ENCODE measurements at places on chromosomes 3 and 15.

DNA sequence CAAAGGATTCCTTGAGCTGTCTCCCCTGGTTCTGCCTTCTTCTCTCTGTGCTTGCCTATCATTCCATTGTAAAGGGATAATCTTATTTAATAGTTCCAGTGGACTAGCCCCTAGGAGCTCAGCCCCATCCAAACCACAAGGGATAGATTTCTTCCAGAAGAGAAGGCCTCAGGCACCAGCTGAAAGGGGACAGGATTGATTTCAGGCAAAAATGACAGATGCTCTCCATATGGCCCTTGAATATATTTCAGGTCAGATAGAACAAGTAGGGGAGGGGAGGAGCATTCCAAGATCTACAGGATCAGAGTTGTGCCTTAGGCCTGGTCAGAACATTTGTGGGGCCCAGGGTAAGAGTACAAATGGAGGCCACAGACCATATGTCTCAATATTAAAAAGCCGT lies 85.3 kb downstream of the RPLP1 start:
- DNase-seq, result no peak

GRCh38 chr3:50552598-50552997 lies 14.9 kb downstream of the C3orf18 start:
- no peak for DNase-seq

- DNase-seq, result no peak
Measured at GRCh38 chr15:52006702-52007340, 12.2 kb upstream of the MAPK6 start.

- no peak for DNase-seq
Measured at GRCh38 chr15:49610157-49610918, 10.3 kb downstream of the FAM227B start.

GRCh38 chr3:49310677-49311076 lies 29.2 kb downstream of the USP4 start:
- DNase-seq, result no peak

GRCh38 chr15:86916671-86917360 lies 837.1 kb downstream of the AGBL1 start:
- no peak for DNase-seq

DNA sequence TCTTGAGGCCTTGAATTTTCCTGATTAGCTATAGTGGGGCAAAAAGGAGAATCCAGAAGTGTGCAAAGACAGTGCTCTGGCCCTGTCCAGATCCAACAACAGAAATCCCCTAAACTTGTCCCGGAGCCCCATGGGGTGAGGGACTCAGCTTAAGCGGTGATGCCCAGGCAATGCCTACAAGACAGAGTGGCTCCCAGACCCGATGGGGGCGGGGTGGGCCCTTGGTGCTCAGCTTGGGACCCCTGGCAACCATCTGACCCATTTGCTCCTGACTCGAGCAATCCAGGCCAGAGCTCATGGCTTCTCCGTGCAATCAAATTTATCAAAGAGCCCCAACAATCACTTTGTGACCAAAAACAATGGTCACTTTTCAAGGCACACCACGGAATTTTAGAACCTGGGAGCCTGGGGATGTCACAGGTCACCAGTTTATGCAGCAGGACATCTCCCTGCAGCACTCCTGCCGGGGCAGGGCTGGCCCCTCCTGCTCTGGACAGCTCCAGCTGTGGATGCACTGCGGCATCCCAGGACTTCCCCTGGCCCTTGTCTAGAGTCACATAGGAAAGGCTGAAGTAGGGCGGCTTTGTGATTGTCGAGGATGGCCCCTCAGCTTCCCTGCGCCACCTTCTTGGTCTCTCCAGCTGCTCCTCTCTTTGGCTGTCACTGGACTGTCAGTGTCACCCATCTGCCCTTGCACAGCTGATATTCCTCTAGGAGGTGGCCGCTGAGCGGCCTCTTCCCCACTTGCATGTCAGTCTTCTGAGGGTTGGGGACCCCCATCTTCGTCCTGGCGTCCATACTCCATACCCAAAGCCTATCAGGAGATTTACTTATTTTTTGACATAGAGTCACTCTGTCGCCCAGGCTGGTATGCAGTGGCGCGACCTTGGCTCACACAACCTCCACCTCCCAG lies 28.4 kb downstream of the RGMA start:
- DNase-seq, result no peak

DNA sequence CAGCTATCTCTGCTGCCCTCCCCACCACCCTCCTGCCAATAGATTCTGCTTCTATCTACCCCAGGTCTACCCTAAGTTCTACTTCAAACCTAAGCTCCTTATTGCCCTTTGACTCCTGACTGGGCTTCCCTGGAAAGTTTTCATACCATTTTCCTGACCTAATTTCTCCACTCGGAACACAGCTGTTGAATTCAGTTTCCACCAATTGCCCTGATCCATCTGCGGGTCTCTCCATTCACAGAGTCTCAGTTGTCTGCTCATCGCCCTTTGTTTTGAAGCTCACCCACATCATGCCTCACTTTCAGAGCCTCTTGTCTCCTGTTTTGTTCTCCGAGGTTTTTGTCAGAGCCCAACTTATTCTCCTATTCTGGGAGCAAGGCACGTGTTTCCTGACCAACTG lies 56.8 kb upstream of the ABI3BP start:
- DNase-seq, result no peak

- DNase-seq, result no peak
Measured at GRCh38 chr3:128846486-128846891, 32.9 kb upstream of the ACAD9 start.

GRCh38 chr15:64911311-64912186 lies at the start of gene ANKDD1A:
TSS of gene ANKDD1A (plus strand) at chr15:64911902. CDS start at chr15:64911931, 29 bp downstream.
- no peak for DNase-seq

DNA sequence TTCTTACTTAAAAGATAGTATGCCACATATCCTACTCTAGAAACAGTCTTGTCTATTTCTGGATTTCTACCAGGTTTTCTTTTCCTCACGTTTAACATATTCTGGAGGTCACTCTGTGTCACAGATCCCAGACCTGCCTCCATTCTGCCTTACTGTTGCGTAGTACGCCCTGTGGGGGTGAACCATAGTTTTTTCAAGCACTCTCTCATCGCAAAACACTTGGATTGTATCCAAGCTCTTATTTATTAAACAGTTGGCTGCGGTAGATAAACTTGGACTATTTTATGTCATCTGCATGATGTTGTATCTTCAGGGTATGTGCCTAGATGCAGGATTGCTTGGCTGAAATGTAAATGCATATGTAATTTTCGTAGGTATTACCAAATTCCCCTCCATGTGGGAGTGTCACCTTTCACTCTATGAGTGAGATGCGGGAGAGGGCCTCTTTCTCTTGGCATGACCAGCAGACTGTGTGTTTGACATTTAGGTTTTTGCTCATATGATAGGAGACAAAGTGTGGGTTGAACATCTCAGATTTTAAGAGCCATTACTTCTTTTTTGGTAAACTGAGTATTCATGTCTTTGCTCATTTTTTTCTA lies 55.8 kb downstream of the ABTB1 start:
- no peak for DNase-seq

DNA sequence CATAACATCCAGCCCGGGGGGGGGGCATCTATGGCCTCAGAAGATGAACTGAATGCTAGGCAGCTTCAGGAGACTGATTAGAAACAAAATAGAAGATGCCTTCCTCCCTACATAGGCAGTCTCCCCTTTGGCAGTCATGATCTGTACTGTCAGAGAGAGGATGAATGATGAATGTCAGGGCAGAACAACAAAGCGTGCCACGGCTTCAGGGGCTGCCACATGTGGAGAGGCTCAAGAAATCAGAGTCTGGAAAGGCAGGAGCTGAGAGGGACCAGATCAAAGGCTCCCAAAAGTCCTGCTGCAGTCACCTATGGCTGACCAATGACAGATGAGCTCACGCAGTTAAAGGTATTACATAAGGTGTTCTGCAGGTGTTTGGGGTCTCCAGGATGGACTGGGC lies 180.4 kb downstream of the UACA start:
- DNase-seq, result no peak

DNA sequence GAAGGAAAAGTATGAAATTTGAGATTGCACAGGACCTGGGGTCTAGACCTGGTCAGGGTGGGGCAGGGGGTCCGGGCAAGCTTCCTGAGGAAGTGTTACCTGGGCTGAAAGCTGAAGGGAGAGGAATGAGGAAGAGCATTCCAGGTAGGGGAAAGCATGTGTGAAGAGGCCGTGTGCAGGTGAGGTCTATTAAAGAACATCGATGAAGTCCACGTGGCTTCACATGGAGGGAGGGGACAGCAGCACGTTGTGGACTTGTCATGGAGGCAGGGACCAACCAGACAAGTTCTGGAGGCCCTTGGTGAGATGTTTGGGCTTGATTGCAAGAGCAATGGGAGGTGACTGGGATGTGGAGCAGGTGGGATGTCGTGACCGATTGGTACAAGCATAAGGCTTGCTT lies 47.1 kb downstream of the IDH2 start:
- no peak for DNase-seq

- no peak for DNase-seq
Measured at GRCh38 chr3:30167541-30168011, 438.8 kb upstream of the TGFBR2 start.

- no peak for DNase-seq
Measured at GRCh38 chr15:46646490-46646889, 1011.7 kb downstream of the SQOR start.

DNA sequence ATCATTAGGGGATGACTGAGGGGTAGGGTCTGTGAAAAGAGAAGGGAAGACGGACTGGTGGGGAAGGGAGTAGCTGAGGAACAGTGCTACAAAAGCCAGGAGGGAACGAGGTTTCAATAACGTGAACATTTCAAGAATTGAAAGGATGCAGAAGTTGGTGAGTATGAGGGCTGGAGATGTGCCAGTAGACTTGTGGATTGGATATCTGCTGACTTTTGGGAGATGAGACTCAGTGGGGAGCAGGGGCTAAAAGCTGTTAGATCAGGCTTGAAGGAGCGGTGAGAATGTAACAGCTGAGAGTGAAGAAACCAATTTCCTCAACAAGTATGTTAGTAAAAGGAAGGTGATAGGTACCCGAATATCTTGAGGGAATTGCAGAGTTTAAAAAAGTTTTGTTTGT lies 65.2 kb downstream of the GTPBP8 start:
- no peak for DNase-seq

- DNase-seq, result no peak
Measured at GRCh38 chr15:49137861-49138260, 17.5 kb downstream of the COPS2 start.

GRCh38 chr3:177481329-177481728 lies 284.0 kb upstream of the TBL1XR1 start:
- DNase-seq, result no peak

DNA sequence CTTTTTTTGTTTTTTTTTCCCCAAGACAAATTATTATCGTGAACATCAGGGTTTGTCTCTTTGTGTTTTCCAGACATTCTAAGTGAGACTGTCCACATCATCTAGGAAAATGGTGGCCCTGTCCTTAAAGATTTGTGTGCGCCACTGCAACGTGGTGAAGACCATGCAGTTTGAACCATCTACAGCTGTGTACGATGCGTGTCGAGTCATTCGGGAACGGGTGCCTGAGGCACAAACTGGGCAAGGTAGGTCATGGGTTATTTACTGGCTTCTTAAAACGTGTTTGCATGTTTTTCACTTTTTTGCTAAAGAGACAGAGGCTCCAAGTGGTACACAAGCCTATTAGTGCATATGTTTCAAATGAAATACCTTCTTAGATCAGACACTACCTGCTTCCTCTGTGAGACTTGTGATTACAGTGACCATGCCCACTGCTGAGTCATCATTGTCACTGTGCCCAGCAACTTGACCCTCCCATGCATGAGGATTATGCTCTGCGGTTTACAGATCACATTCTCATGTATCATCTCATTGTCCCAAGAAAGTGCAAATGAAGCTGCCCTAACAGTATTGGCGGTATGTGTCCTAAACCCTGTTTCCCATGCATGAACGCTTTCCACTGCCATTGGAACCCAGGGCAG lies 395.2 kb upstream of the TPM1 start:
- DNase-seq, result no peak

GRCh38 chr3:12192173-12192572 lies 33.5 kb upstream of the TIMP4 start:
- no peak for DNase-seq

DNA sequence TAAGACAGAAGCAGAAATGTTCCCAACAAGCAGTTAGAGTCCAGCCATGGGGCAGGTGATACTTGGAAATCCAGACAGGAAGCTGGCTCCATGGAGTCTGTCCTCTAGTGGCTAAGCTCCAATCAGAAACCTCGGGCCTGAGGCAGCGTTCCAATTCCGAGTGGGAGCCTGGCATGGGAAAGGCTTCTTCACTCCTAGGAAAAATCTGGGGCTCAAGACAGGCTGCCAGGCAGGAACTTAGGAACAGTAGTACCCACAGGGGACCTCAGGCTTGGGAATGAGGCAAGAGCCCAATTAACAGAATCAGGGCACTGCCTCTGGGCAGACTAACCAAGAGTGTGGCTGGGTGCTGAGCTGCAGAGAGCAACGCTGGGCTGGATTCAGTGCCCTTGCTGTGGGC lies 6.2 kb upstream of the ATP13A4 start:
- DNase-seq, result no peak

GRCh38 chr15:42046597-42046996 lies 25.8 kb upstream of the PLA2G4E start:
- DNase-seq, result no peak

GRCh38 chr3:14274999-14275961 lies 96.7 kb downstream of the LSM3 start:
- no peak for DNase-seq

GRCh38 chr15:35130245-35130644 lies 45.1 kb upstream of the NANOGP8 start:
- no peak for DNase-seq

- DNase-seq, result no peak
Measured at GRCh38 chr3:106488331-106488730, 619.5 kb upstream of the CBLB start.

DNA sequence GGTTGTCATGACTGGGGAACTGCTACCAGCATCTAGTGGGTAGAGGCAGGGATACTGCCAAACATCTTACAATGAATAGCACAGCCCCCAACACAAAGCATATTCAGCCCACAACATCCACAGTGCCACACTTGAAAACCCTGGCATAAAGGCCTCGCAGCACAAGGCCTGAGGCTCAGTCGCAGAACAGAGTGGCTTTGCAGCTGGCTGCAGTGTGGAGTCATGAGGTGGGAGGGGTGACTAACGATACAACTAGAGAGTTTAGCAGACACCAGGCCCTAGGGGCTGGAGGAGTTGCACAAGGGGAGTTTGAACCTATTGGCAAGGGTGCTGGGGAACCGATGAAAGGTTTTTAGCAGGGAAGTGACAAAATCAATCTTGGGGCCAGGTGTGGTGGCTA lies 32.1 kb downstream of the GRK7 start:
- no peak for DNase-seq

GRCh38 chr15:92810418-92811138 lies 89.5 kb upstream of the CHD2 start:
- no peak for DNase-seq

DNA sequence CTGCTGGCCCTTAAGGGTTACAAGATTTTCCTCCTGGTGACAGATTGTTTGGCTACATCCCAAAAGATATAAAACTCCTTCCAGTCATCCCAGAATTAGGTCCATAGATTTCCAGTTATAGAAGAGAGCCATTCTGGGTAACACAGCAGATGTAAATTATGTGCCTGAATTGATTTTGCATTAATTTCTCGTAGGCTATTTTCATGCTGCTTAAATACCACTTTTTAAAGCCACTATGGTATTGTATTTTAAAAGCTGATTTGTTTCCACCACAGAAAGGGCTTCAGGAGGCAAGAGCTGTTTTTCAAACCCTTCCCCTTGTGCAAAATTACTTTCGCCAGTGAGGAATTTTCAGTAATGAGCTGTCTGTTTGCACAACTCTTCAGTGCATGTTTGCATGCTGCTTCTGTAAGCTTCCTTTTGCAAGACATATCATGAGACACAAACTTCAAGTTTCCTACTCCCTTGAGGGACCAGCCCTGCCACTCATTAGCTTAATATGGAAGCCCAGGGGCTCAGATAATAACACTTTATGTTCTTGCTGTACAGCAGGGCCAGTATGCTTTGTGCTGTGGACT lies 105.4 kb upstream of the TNIK start:
- no peak for DNase-seq

- no peak for DNase-seq
Measured at GRCh38 chr3:2354702-2355101, 256.0 kb downstream of the CNTN4 start.

Data from stimulated activated CD8-positive, alpha-beta memory T cell treated with anti-CD3 and anti-CD28 coated beads, Interleukin-4, amount 100 ng/mL, for 4 hours (primary cell).